G401 (cell line): ENCODE measurements at places on chromosomes 2 and 18.
A peak's percentile ranks its signal among the peaks of the same experiment; 100 is the strongest.

GRCh38 chr2:79906139-79906890 lies 393.5 kb downstream of the CTNNA2 start:
- no peak for DNase-seq

DNA sequence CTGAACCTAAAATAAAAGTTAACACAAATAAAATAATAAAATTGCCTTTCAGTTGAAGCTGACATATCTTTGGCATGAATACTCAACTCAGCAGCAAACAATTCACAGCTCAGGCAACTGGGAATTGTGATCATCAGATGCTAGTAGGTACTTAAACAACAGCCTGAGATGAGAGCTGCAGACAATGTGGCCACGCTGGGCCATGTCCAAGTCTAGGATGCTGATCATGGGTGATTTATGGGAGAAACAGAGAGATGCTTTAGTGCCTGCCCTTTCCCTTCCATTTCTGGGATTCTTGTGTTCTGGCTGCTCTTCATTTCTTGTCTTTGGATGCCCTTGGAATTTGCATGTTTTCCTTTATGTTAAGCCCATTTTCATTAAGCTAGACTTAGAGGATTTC lies 212.4 kb upstream of the CWC22 start:
- no peak for DNase-seq

DNA sequence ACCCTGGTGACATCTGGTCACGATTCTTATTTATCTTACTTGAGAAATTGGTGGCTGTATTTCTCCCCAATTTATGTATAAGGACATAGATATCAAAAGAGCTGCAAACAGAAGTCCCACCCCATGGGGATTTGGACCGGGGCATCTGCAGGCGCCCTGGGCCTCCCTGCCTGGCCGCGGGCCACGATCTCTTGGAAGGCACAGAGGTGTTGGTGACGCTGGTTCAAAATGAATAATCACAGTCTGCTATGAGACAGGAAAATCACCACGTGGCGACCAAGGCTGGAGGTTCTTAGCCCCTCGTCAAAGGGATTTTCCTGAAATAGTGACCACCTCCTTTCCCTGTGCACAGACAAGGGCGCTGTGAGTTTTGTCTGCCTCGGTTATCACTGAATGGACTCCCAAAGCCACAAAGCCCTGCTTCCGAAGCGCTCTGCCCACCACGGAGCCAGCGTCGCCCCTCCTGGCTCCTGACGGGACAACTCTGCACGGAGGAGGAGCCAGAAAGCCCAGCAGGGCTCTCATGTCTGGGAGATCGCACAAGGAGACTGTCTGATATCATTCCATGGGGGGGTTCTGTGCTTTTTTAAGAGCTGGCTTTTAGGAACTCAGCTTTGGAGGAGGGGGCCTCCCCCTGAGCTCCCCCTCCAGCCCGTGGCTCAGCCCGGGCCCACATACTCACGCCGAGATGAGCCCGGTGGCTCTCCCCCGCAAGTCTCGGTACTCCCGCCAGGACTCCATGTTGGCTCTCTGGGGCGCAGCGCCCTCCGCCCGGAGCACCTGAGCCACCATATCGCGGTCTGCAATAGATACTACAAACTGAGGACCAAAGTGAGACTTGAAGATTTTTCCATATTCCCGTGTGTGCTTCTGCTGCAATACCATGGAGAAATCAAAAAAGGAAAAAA lies 14.6 kb downstream of the CYP27C1 start:
- no peak for DNase-seq

DNA sequence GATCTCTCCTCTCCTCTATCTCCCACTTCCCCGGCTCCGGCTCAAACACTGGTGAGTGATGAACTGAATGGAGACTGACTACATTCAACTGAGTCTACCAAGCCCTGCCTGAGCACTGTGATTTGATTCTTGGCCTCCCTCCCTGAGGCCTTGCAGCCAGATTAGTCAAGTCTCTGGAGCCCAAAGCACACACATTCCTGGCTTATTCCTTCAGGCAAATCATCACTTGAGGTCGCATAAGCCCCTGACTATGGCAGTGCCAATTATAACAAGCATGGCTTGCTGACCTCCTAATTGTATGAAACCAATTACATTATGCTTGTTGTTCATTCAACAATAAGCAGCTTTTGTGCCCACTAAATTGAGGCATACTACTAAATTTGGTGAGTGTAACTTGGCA lies 34.6 kb downstream of the EFEMP1 start:
- no peak for DNase-seq

DNA sequence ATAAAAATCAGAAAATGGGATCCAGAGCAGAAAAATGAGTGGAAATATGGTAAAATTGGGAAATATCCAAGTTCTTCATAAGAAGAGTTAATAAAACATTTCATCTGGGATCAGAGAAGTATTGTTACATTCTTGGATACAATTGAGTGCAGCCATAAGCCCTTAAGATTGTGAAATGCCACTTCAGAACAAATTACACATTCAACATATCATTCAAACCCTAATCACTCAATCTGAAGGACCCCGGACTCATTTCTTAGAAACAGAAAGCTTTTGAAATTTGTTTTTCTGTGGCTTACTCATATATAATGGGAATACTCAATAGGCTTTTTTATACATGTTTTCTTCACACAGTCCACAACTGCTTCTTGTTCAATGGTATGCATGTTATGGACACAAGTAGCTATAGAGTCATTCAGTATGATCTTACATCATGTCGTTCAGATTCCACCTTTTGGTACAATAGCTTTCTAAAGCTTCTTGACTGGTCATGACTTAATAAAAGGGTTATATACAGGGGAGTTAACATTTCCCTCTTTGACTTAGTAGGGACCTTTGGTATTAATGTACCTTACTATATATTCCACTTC lies 39.9 kb downstream of the SCN7A start:
- no peak for DNase-seq

DNA sequence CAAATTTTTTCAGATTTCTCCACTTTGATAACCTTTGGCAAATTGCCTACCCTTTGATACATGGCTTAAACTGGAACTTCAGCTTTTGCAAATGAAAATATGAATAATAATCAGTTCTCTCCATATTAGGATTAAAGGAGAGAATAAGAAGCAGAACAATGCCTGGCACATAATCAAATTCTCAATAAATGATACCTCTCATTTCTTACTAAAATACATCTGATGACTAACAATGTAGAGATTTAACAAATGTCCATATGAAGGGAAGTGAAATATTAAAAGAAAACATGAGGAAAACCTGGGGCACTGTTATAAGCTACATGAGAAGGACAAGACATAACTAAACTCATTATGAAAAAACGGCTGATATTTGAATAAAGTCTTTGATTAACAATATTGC lies 1103.6 kb downstream of the LRP1B start:
- no peak for DNase-seq

DNA sequence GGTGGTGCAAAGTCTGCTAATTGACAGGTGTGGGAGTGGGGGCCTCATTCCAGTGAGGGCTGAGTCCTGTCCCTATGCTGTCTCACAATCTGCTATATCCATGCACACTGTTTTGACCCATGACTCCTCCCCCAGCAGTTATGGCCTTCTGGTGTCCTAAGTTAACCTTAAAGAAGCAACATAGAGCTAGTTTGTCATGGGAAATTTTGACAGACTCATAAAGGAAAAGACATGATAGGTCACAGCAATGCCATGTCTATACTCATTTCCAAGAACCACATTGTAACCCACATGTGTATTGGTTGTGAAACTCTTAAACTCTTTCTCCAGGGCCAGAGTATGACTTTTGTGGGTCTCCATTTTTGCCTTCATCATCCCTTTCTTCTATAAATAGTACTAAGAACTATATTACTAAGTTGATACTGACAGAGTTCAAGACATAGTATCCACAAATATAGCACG lies 78.2 kb upstream of the SLC1A4 start:
- no peak for DNase-seq

GRCh38 chr2:8976442-8977259 lies 26.8 kb downstream of the MBOAT2 start:
- DNase-seq, result no peak

- DNase-seq, result no peak
These were observed 337.4 kb upstream of the ID2 start for GRCh38 chr2:8344144-8345097.

DNA sequence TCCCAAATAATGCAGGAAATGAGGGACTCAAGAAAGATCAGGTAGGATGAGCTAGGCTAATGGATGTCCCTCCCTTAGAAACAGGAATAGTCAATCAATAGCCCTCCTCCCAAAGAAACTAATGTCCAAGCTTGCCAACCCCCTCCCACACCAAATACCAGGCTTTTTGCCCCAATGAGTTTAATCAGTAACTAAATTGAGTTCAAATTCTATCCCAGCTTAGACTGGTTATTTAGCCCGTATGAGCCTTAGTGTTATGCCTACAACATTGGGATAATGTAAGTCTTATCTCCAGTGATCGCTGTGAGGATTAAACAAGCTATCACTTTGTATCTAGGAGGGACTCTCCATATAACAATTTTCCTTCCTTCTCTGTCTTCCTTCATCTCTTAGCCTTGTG lies 310.7 kb downstream of the DPP10 start:
- no peak for DNase-seq

- DNase-seq, result no peak
These were observed 437.2 kb upstream of the NRXN1 start for GRCh38 chr2:51469102-51469501.

DNA sequence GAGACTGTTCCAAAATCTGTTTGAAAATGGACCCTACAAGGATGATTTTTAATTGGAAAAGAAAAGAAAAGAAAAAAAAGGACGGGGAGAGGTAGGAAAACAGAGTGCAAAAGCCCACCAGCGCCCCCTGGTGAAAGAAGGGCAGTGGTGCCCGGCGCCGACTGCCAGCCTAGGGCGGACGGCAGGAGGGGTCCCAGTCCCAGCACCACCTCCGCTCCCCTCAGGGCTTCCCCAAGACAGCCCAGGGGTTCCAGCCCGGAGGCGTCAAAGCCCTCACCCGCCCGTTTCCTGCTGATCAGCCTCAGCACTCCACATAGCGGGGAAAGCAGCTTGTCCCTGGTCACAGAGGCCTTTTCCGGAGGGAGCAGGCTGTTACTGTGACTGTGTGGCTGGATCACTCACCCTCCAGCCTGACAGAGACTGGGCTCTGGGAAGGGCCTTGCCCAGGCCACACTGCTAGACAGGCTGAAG lies 213.9 kb downstream of the TFCP2L1 start:
- peak; percentile 38 for DNase-seq

GRCh38 chr2:45812011-45812500 lies 160.6 kb downstream of the PRKCE start:
- DNase-seq, result no peak

GRCh38 chr2:31535768-31536167 lies 45.0 kb downstream of the SRD5A2 start:
- no peak for DNase-seq

DNA sequence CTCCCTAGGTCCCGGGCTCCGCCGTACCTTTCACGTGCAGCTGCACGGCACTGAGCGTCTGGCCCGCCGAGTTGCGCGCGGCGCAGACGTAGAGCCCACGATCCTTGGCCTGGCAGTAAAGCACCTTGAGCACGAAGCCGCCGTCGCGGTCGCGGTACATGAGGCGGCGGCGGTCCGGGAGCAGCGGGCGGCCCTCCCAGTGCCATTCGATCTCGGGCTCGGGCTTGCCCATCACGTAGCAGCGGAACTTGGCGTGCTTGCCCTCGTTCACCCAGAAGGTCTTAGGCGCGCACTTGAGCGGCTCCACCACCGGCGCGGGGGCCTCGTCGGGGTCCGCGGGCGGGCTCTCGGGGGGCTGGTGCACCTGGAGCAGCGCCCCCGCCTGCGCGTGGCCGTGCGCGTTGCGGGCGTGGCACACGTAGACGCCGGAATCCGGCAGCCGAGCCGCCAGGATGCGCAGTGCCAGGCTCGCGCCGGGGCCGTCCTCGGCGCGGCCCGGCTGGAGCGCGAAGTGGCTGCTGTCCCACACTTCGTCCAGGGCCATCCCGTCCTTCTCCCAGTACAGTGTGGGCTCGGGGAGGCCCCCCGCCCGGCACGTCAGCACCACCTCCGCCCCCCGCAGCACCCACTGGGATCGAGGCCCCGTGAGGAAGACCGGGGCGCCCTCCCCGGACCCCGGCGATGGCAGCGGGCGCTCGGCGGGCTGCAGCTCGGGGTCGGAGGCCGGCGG lies 980 bp downstream of the OBSL1 start:
- peak; percentile 46 for DNase-seq

- no peak for DNase-seq
These were observed 13.2 kb downstream of the SNRPG start for GRCh38 chr2:70280242-70280798.

DNA sequence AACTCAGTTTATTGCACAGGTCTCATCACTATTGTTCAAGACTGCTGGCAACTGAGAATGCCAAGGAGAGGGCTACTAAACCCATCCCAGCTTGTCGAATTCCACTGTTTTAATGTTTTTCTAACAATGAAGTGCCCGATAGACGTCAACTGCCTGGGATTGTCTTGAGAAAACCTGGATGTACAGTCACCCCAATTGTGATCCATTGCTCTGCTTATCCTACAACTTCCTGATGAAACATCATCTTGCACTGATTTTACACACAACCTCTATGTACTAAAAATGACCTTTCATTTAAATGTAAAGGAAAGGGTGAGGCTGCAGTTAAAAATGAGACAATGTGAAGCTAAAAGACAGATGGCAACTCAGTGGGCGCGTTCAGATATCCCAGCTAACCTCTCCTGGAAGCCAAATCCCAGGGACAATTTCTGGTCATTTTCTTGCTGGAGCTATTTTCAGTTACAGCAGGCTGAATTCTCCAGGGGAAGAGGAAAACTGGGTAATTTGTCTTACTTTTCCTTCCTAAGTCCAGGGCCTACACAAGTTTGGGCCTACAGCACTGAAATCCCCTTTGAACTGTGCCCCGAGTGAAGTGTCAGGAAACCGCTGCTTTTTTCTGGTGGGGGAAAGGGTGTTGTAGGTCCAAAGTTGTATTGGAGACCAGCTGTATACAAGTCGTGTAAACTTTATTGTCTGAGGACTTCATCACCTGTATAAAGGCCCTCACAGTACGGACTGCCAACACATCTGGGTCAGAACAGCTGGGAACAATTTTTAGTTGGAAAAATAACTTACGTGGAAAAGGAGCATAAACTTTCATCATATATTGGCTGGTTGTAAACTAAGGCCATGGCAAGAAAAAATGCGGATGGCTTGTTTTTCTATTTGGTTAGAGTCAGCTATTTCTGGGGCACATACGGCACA lies 68.9 kb upstream of the LTBP1 start:
- peak; percentile 22 for DNase-seq

DNA sequence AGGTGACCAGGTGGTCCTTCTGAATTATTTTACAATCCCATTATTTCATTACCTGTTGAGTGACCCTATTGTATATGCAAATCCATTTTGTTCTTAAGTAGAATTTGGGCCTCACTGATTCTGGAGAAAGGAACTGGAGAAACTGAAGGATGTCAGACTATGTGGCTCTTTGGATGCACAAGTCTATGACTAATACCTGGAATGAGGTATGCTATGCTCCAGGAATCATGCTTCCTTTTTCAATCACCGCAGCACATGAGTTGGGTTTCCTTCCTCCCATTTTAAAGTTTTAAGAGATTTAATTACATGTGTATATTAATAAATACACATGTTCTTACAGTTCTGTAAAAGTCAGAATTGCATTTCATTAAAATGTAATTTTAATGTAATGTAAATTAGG lies 253.9 kb upstream of the VWC2L start:
- DNase-seq, result no peak

- DNase-seq, result no peak
These were observed 31.9 kb upstream of the CEP68 start for GRCh38 chr2:65024149-65024829.

- no peak for DNase-seq
These were observed 205.9 kb downstream of the MYO1B start for GRCh38 chr2:191451116-191451515.
